Lung (tissue), 17 donors: ENCODE measurements at places on chromosomes 11 and 22. TPM values are rescaled to one million over a fixed set of nuclear protein-coding genes. Genes with fewer than 3 reads are reported as not detected.

RTN4R gene
- total RNA-seq = 2.6 TPM

DNA sequence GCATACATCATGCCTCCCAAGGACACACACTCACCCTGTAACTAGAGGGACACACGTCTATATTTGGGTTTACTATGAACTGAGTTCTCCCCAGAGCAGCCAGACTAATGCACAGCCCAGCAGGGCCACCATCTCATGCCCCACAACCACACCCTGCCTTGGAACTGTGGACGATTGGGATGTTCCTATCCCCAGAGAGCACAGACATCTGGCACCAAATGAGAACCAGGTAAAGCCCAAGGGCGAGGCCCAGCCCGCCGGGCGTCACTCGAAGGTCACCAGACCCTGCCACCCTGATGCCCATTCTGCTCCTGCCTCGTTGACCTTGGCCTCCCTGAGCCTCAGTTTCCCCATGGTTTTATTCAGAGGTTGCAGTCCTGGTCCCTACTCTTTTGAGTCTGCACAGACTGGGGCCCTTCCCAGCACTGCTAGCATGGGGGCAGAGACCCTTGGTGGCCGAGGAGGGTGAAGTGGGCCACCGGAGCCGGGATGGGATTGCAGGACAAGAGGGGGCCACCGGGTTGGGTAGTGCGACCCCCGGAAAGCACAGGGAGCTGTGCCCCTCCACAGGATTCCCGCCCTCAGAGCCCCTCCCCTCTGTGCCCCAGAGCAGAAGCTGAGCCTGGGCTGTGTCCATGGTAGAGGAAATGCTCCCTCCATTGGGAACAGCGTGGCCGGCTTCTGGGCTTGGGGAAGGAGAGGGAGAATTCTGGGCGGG lies 56.8 kb downstream of the IGLL5 start:
- H3K4me1 ChIP-seq = no peaks in the 10 kb centered on the region
- H3K36me3 ChIP-seq = no peaks in the 10 kb centered on the region
- no peak for DNase-seq
- H3K27ac ChIP-seq = no peak overlapping the region
- H3K4me3 ChIP-seq = no peak overlapping the region

DNA sequence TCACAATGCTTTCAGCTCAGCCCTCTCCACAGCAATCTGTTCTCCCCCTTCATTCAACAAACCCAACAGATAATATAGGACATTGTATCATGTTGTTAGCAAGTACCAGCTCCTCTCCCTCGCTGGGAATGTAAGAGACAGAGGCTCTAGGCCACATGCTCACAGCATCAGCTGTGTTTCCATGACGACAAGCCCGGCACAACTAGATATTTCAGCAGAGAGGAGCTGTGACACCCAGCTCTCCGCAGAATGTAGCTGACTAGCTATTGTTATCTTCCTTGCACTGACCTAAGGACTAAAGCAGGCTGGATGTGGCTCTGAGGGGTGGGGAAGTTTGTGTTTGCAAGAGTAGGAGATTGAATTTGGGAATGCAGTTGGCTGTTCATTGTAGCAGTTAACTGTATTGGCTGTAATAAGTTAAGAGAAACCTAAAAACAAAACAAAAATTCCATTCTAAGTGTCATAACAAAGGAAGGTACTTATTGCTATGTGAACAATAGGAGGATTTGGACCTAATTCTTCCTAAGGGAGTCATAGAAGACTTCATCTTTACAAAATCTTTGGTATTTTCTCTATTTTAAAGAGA lies 28.0 kb upstream of the RRAS2 start:
- no peaks in the 10 kb centered on the region for H3K36me3 ChIP-seq
- H3K27me3 ChIP-seq = peaks cover 4% of the 10 kb centered on the region
- H3K4me3 ChIP-seq = no peak overlapping the region
- DNase-seq = peak; percentile 79

- peak overlapping the region; percentile 49 for H3K27ac ChIP-seq
- peaks cover 3% of the 10 kb centered on the region for H3K36me3 ChIP-seq
- H3K27me3 ChIP-seq = no peaks in the 10 kb centered on the region
- peaks cover 14% of the 10 kb centered on the region for H3K4me1 ChIP-seq
- no peak for DNase-seq
These were observed 5.2 kb downstream of the MAML2 start for GRCh38 chr11:96337541-96338431.

GRCh38 chr11:86120807-86121206 lies 51.9 kb upstream of the PICALM start:
- no peak for DNase-seq
- H3K27me3 ChIP-seq = no peaks in the 10 kb centered on the region

APOBEC3H gene
- not detected for total RNA-seq

- H3K4me3 ChIP-seq = no peak overlapping the region
- H3K27me3 ChIP-seq = no peaks in the 10 kb centered on the region
- peaks cover 6% of the 10 kb centered on the region for H3K4me1 ChIP-seq
- DNase-seq = no peak
- no peak overlapping the region for H3K27ac ChIP-seq
- H3K36me3 ChIP-seq = peaks cover 13% of the 10 kb centered on the region
These were observed 8.1 kb downstream of the YWHAH start for GRCh38 chr22:31952472-31952871.

ZP1 gene
- total RNA-seq = not detected

LARGE2 gene
- 16.3 TPM for total RNA-seq

RNF141 gene
- 45.5 TPM for total RNA-seq

DNA sequence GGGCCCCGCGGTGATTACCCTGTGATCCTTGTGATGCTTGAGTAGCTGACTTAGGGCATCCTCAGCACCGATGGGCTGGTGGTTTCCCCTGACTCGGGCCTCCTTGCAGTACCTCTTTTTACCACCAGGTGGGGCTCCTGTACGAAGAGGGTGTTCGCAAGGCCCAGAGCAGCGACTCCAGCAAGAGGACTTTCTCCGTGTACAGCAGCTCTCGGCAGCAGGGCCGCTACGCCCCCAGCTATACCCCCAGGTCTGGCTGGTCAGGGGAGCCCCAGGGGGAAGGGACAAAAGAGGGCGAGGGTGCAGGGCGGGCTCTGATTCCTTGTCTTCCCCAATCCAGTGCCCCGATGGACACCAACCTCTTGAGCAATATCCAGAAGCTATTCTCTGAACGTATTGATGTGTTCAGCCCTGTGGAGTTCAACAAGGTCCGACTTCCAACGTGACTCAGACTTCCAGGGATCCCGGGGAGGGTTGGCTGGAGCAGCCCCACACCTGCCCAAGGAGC lies 1.3 kb upstream of the TM7SF2 start:
- no peak overlapping the region for H3K4me3 ChIP-seq
- DNase-seq = peak; percentile 88
- no peaks in the 10 kb centered on the region for H3K27me3 ChIP-seq

DNA sequence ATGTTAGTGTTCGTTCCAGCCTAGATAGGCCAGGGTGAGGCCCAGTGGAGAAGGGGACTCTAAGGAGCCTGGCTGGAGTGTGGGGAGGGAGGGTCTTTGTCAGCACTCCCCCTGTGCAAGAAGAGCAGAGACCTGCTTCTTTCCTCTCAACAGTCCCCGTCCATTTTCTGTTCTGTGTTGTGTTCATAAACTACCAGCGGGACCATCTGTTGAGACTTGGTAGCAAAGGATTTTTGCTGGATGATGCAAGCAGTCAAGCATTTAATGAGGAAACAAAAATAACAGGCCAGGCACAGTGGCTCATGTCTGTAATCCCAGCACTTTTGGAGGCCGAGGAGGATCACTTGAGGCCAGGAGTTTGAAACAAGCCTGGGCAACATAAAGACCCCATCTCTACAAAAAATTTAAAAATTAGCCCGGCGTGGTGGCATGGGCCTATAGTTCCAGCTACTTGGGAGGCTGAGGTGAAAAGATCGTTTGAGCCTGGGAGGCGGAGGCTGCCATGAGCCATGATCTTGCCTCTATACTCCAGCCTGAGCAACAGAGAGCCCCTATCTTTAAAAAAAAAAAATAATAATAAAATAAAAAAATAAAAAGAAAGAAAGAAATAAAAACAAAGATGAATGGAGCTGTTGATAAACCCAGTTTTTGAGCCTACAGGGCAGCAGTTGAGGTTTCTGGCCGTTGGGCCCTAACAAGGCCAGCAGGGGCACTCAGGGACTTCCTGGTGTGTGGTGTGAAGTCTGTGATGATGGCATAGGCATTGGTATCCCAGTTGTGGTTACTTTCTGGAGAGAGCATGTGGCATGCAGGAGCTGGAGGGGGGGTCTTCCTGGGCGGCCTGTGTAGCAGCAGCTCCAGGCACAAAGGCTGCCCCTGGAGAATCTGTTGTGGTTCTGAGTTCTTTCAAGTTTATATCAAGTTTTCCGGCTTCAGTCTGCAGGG lies 1.7 kb upstream of the TXNRD2 start:
- DNase-seq = peak; percentile 84
- peaks cover 9% of the 10 kb centered on the region for H3K4me1 ChIP-seq
- no peaks in the 10 kb centered on the region for H3K27me3 ChIP-seq

DNA sequence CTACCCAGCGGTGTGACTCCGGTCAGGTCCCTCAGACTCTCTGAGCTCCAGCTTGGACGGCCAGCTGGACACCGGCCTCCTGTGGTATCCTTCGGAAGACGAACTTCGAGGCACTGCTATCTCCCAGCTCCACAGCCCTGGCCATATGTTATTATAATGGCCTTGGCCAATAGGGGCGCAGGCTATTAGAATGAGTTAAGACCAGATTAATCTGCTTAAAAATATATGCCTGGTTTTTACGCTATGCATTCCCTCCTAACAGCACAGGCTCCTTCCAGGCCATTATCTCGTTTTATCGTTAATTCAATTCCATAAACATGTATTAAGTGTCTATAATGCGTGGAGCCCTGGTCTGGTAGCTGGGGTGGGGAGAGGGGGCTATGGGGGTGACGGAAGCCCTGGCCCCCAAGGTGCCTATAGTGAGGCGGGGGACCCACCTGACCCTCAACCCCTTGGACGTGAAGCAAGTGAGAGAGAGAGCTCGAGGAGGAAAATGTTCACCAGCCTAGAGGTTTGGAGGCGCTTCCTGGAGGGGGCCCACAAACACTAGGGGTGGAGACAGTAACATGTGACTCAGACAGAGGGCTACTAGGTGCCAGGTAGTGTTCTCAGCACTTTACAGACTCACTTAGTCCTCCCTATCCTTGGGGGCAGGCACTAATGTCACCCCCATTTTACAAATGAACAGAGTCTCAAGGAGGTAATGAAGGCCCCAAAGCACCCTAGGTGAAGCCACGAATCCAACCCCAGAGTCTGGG lies 37.5 kb upstream of the TCF20 start:
- H3K4me1 ChIP-seq = peaks cover 20% of the 10 kb centered on the region
- no peak overlapping the region for H3K27ac ChIP-seq
- no peak overlapping the region for H3K4me3 ChIP-seq
- DNase-seq = no peak
- H3K27me3 ChIP-seq = no peaks in the 10 kb centered on the region
- no peaks in the 10 kb centered on the region for H3K36me3 ChIP-seq
